ENCODE measurements at places on chromosomes 11 and 22.

- no peak for DNase-seq
These were observed 9.4 kb downstream of the LRRC75B start for GRCh38 chr22:24583221-24584165.

GRCh38 chr11:17752144-17752543, 17.6 kb downstream of the KCNC1 start:
- no peak for DNase-seq

DNA sequence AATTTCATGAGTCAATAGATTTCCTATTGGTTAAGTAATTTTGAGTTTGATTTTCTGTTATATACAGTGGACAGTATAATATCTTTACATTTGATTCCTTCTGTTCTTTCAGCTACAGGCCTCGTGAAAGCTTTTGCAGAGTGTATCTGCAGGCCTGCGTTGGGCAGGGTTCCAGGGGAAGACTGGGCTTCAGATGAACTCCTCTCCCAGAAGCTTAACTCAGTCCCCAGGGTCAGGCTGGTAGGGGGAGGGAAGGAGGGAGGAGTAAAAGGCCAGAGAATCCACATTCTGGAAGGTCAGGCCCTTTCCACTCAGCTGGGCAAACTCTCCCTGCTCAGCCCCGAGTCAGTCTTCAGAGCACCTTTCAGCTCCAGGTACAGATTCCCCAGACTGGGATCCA, 100.4 kb upstream of the NECTIN1 start:
- DNase-seq, result no peak

DNA sequence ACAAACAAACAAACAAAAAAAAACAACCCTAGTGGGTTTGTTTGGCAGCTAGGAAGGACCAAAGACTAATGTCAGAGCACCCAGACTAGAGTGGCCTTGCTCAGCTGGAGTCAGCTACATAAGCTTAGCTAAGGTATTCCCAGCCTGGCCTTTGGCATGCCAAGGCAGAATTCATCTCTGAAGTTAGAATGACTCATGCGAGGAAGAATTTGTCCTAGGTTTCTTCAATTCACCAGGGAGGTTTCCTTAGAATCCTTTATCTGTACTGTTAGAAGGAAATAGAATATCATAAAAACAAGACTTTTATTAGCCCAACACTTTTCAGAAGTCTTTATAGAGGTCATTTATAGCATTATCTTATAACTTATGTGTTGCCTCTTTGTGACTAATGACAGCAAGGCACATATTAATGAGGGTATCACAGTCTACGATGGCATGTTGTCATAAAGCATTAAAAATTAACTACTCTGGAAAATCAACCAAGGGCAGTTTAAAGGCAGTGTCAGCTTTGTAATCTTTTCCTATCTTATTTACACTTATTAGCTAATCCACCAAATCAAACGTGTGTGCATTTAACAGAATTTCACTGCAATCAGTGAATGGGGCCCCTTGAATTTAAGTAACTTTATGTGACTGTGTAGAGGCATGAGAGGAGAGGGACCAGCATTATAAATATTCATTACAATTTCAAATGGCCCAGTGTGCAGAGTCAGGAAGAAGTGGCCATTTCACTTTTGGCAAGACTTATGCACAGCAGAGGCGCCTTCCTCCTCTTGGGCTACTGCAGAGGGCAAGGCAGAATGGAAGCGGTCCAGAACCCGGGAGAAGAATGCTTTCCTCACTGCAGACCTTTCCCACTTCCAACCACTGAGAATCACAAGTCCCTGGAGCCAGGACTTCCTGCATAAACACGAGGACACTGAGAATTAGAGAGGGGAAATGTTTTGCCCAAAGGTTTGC, 36.3 kb downstream of the SLC5A1 start:
- DNase-seq, result no peak

- DNase-seq, result no peak
These were observed 20.0 kb downstream of the APLNR start for GRCh38 chr11:57217053-57217452.
